NCI-H524 treated with DMSO at 0.1 percent for 48 hours (cell line): ENCODE measurements at places on chromosomes 1 and 21.

DNA sequence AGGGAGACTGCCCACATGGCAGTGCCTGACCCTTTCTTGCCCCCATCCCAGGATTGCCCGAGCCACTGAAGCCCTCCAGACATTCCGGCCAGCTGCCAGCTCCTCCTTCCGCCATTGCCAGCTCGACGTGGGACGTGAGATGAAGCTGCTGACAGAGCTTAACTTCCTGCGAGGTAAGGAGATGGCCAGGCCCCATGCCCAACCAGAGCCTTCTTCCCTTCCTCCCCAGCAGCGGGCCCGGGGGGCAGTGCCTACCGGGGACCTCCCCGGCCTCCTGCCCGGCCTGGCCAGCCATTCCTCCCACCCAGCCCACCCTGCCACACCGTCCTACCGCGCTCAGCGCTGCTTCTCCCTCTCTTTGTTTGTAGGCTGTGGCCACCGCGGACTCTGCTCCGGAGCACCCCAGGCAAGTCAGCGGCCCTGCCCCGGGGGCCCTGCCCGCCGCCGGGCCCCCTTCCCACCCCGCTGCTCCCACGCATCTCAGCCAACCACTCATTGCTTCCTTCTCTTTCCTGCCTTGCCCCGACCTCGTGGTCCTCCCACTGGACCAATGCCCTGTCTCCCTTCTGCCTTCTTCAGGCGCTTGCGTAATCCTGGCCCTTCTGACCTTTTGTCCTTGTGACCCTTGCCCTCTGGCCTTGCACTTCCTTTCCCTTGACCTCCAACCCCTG lies 4.9 kb downstream of the TRIM46 start:
- no peak for DNase-seq

DNA sequence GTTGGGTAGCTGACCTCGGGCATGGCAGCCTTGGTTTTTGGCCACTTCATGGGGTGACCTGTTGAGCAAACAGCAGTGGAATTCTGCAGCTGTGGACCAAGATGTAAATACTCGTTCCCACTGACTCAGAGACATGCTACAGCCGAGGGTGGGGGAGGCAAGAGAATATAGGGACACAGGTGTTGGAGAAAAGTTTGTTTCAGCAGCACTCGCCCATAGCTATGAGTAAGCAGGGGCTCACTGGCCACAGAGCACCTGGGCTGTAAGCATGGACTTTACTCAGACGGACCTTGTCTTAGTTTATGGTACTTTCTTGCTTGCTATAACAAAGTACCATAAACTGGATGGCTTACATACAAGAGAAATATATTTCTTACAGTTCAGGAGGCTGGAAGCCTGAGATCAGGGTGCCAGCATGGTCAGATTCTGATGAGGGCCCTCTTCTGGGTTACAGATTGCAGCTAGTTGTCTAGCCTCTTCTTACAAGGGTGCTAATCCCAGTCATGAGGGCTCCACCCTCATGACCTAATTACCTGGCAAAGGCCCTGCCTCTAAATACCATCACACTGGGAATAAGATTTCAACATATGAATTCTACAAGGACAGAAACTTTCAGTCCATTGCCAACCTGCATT lies 437.2 kb upstream of the DAB1 start:
- DNase-seq: no peak

- DNase-seq: peak; percentile 38
These were observed 215.4 kb downstream of the ASTN1 start for GRCh38 chr1:176949033-176949662.

- DNase-seq: no peak
These were observed 71.8 kb upstream of the PKN2 start for GRCh38 chr1:88612292-88612691.

GRCh38 chr1:42052072-42052699 lies 101.0 kb upstream of the GUCA2B start:
- no peak for DNase-seq

- DNase-seq: no peak
These were observed 6.4 kb upstream of the MMEL1 start for GRCh38 chr1:2639203-2639602.
